ENCODE measurements at places on chromosomes 6 and 20.

GRCh38 chr6:85751374-85752055, 108.8 kb upstream of the SYNCRIP start:
- no peak for DNase-seq

DNA sequence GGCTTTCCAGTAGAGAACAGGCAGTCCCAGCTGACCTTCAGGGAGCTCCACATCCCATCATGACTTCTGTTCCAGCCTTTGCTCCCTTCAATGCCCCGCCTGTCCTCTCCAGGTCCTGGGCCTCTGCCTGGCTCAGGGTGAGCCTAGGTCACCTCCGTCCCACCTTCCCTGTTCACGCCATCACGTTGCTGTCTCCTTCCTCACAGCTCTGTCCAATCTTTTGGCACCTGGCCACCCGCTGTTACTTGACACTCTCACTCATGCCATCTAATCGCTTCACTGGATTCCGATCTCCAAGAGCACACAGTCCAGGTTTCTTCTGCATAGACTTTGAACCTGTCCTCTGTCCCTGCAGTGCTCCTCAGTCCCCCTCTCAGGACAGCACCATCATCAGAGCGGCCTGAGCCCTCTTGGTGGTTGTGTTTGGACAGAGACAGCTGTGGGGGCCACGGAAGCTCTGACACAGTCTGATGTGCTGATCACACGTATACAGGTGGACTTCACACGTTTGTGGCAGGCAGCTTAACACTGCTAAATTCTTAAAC, 34.7 kb upstream of the TIAM2 start:
- DNase-seq: no peak

- peak; percentile 80 for DNase-seq
Observed at GRCh38 chr20:49276161-49276960, 1.5 kb downstream of the ZNFX1 start.

- DNase-seq: no peak
Observed at GRCh38 chr6:27694547-27694874, 217.7 kb downstream of the OR2B2 start.

GRCh38 chr20:52722926-52723688, 249.1 kb upstream of the TSHZ2 start:
- DNase-seq: no peak

DNA sequence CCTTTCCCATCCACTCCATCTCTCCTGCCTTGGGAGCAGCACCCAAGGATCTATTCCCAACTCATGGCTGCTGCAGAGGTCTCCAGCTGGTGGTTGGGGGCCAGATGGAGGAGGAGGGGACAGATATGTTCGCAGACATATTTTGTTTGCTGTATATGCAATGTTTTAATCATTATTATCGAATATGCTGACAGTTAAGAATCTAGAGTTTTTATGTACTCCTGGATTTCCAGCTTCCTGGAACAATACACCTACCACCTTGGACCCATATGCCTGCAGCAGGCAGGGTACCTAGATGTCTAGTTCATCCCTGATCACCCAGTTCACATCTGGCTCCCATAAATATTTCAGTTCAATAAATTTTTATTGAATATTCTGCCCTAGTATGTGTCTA, 9.0 kb downstream of the FAM110A start:
- no peak for DNase-seq

GRCh38 chr6:168309183-168309582, 10.4 kb downstream of the DACT2 start:
- no peak for DNase-seq

DNA sequence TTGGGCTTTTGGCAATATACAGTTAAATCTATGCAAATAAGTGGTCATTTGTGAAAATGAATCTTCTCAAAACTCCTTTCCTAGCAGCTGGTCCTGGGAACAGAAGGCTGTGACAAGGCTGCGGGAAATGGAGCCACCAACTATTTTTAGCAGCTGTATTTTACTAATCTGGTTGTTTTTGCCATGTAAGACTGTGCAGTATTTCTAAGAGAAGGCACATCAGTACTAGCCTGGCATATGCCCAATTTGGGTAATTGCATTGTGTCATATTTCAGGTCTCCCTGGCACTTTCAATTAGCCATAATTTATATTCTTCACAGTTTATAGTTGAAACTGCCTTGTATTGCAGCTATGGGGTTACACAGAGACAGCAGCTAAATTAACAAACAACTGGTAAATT, 109.6 kb downstream of the MANEA start:
- no peak for DNase-seq

DNA sequence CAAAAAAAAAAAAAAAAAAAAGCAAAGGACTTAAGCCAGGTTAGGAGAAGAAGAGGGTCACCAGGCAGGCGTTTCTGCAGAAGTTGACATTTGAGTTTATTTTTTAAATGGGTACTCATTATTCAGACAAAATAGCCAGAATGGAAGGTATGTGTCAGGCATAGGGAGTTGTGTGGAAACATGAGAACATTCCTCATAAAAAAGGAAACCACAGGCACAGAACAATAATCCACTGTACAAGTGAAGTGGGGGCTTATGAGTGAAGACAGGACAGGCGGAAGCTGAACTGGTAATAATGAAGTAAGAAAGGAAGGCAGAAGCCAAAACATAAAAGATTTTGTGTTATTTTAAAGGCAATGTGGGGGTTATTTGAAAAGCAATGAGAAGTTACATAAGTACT, 104.6 kb downstream of the EPB41L2 start:
- DNase-seq: no peak

GRCh38 chr6:161462148-161462547, 188.3 kb upstream of the AGPAT4 start:
- DNase-seq: no peak

GRCh38 chr6:155882527-155883333, 427.1 kb upstream of the NOX3 start:
- DNase-seq: no peak

DNA sequence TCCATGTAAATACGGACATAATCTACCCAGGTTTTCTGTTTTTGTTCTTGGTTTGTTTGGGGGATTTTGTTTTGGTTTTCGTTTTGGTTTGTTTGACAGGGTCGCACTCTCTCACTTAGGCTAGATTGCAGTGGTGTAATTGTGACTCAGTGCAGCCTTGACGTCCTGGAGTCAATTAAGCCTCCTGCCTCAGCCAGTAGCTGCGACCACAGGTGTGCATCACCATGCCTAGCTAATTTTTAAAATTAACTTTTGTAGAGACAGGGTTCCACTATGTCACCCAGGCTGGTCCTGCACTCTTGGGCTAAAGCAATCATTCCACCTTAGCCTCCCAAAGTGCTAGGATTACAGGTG, 37.8 kb upstream of the EYA4 start:
- DNase-seq: no peak

- DNase-seq: no peak
Observed at GRCh38 chr6:20771409-20771808, 237.2 kb downstream of the CDKAL1 start.

DNA sequence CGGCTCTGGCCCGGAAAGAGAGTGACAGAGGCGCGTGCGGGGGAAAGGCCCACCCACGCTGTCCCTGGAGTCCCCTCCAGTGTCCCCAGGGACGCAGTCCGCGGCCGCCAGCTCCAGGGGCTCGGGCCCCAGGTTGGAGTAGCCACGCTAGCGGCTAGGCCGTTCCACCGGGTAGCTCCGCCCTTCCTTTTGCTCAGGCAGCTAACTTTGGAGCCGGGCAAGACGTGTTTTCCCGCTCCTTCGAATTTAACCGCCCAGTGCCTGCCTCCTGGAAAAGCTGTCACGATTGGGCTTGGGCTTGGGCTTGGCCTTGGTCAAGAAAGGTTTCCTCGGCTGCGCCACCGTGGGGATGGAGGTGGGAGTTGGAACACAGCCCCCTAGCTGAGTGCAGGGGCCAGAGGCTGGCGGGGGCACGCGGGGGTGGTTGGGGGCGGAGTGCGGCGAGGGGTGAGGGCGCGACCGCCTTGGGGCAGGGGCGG, 4.7 kb downstream of the LINC00237 start:
- no peak for DNase-seq

DNA sequence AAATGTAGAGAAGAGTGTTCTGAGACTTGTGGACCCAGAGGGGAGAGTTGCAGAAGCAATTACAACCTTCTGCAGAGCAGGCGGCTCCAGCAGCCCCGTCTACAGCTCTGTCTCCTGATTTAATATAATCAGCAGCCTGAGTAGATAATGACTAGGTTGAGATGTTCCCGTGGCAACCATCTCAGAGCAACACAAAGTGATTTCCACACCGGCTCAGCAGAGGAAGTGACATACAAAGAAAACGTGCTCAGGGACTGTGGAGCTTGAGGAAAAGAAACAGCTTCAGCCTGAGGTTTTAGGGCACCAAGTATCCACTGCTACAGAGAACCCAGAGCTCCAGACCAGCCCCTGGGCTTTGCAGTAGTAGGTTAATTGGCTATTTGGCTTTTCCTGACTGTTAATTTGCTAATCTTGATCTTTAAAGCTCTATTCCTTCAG, 136.4 kb downstream of the MTFR2 start:
- DNase-seq: peak; percentile 13

GRCh38 chr6:160379466-160379865, 31.3 kb downstream of the SLC22A3 start:
- no peak for DNase-seq

- DNase-seq: no peak
Observed at GRCh38 chr6:42511803-42512422, 51.9 kb upstream of the UBR2 start.

DNA sequence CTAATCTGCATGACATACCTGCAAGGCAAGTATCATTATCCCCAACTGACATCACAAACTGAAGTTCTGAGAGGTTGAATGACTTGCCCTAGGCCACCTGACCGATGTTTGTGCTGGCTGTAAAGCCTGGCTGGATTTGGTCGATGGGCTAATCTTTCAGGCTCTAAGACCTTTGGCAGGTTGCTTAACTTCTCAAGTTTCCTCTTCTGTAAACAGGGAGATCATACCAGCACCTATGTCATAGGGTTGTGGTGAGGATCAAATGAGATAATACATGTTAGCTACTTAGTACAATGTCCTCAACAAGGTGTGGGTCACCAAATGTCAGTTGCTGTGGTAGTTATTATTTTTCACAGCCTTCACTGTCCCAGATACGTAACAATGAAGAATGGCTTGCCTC, 14.2 kb downstream of the ANKRD66 start:
- no peak for DNase-seq

GRCh38 chr20:58922036-58922435, 59.0 kb upstream of the NELFCD start:
- DNase-seq: no peak

- no peak for DNase-seq
Observed at GRCh38 chr6:11614534-11615213, 77.1 kb downstream of the TMEM170B start.

DNA sequence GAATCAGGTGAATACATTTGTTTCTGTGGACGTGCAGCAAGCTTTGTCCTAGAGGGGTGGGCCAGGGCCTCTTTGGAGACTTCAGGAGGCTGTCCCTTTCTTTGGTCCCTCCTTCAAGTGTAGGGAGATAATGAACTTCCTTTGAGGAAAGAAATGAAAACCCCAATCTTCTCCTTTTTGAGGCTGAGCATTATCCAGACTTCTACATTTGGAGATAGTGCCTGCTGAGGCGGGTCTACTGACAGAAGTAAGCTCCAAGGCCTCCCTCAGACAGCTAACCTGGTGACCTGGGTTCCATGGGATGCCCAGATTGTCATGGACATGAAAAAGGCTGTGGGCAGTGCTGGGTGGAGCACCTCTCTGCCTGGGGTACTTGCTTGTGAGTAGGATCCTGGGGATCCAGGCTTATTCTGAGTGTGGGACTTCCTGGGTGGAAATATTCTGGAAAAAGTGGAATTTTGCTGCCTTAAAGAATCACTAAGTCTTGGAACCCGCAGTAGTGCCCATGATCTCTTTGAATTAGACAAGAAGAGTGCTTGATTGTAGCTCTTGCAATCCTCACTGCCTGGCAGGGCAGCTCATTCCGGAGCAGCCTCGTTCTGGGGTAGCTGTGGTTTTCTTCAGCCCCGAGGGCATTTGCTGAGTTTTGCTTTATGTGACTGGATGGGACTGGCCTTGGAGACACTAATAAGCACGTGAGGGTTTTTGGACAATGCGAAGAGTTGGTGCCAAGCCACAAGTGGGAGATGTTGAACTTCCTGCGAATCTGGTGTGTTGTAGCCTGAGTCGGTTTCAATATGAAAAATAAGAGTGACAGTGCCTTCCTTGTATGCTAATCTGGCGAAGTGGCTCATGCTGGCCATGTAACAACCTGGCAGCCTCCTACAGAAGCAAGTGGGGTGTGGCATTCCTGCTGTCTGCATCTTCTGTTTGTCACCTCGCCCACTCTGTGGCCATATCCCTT, 28.1 kb downstream of the SNRNP48 start:
- DNase-seq: peak; percentile 47

DNA sequence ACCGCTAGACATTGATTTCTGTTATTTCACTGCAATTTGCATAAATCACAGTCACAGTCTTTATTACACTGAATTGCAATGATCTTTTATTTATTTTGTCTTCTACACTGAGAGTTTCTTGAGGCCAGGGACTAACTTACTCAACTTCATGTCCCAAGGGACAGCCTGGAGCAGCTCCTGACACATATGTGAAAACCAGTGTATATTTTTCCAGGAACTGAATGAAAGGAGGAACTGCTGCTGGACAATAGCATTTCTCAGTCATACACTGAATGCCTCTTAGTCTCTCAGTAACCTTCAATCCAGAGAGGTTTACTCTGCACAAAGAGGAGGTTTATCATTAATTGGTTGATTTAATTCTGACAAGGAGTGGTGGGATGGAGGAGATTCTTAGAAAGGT, 5.9 kb downstream of the F13A1 start:
- DNase-seq: no peak

DNA sequence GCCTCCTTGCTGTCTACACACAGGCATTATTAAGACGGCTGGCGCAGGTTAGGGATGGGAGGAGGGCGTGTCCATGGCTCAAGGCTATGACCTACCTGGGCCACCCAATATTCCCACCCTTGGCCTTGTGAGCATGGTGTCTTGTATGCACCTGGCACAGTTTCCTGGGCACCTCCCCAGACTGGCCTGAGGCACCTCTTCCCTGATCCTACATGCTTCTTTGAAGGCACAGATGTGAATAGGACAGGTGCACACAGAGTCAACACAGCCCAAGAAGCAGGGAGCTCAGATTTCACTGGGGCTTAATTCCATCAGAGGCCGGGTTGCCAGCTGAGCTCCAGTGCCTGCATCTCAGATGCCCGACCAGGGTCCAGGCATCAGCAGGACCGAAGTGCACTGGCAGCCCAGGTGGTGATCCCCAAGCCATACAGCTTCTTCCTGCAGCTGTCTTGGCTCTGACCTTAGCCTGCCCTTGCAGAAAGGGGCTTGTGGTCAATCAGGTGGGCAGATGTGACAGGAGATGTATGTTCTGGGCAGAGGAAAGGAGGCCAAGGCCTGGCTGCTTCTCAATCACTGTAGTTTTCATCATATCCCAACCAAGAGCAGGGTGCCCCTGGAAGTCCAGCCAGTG, 287.7 kb downstream of the CLIC5 start:
- DNase-seq: no peak

GRCh38 chr6:14584450-14584849, 466.9 kb downstream of the CD83 start:
- DNase-seq: no peak

GRCh38 chr20:52181766-52182165, 9.8 kb downstream of the ZFP64 start:
- no peak for DNase-seq

DNA sequence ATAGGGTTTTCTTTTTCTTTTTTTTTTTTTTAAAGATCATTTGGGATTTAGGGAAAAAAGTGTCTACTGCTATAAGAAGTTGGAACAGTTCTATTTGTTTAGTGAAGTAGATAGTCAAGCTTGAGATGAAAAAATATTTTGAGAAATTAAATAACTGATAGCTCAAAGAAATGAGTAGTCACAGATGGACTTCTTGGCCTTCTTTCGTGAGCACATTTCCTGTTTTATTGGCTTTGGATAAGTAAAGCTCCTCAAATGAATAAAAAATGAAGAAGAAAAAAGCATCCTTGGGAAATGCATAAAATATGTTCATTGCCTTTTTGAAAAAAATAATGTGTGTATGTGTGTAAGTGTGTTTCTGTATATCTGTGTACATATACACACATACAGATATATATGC, 515.9 kb downstream of the GRIK2 start:
- DNase-seq: no peak
